ENCODE measurements at places on chromosomes 5 and 9. TPM values are rescaled to one million over a fixed set of nuclear protein-coding genes. Genes with fewer than 3 reads are reported as not detected.

SOHLH1 gene
- not detected for total RNA-seq

SPOUT1 gene
- total RNA-seq = 66.9 TPM

BSPRY gene
- total RNA-seq = 17.9 TPM

ADAMTS2 gene
- 1.6 TPM for total RNA-seq

DOK3 gene
- 2.1 TPM for total RNA-seq

LMX1B gene
- total RNA-seq = 12.4 TPM

SLC30A5 gene
- total RNA-seq = 49.6 TPM

GFPT2 gene
- total RNA-seq = 22.6 TPM

DNA sequence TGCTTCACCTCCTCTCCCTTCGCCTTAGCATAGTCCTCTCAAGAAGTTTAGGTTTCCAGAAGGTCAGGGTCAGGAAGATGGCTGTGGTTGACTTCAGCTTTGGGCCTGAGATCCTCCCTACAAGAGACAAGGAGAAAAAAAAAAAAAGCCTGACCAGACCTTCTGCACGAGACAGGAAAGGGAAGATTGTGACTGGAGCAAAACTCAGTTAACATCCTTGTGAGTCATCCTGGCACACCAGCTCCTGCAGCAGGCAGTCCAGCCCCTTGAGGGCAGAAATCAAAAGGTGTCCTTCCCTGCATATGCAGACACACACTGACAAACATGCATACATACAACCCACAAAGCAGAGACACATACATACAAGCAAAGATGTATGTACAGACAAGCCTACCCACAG, 18.0 kb upstream of the ENHO start:
- no peak for DNase-seq

- no peak for DNase-seq
Measured at GRCh38 chr9:5646116-5646515, 17.2 kb downstream of the RIC1 start.

DNA sequence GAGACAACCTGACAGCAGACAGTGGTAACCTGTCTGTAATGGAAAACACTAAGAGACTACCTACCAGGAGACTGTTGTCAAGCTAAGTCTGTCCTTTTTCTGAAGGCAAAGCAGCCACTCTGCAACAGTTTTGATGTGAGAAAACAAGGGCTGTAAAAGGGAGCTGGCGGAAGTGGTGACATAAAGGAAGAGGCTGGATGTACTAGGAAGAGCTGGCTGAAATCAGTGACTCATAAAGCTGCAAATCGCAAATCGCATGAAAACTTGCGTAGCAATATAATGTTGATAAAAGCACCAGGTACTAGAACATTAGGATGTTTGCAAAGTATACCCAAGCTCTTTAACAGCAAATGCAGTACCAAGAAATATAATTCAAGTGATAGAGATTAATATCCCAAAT, 1.4 kb downstream of the NSUN2 start:
- DNase-seq = no peak

DNA sequence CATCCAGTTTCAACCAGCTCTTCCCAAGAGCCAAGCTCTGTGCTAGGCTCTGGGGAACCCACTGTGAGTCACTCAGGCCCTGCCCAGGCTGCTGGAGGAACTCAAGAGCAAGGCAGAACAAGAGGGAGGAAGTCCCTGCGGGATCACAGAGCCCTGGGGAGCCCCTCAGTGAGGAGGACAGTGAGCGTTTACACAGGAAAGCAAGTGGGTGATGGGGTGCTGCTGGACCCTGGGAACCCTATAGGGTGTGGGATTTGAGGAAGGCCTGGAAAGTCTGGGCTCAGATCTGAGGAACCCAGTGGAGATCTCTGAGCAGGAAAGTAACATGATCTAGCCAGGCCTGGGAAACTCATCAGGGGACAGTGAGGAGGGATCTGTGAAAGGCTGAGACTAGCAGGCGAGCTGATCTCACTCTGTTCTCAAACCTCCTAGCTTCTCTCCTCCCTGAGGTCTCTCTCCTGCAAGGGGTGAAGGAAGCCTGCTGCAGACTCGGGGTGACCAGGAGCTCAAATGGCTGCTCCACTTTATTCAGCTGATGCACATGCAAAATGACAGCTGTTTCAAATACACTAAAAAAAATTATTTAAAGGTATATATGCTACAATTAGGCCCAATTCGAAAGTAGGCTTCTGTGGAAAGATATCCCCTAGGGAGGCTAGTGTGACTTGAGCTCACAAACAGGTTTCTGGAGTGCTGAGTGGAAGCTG, 70.0 kb downstream of the SHB start:
- no peak for DNase-seq

GRCh38 chr9:128972956-128973355, 25.5 kb downstream of the NUP188 start:
- DNase-seq = no peak

DNA sequence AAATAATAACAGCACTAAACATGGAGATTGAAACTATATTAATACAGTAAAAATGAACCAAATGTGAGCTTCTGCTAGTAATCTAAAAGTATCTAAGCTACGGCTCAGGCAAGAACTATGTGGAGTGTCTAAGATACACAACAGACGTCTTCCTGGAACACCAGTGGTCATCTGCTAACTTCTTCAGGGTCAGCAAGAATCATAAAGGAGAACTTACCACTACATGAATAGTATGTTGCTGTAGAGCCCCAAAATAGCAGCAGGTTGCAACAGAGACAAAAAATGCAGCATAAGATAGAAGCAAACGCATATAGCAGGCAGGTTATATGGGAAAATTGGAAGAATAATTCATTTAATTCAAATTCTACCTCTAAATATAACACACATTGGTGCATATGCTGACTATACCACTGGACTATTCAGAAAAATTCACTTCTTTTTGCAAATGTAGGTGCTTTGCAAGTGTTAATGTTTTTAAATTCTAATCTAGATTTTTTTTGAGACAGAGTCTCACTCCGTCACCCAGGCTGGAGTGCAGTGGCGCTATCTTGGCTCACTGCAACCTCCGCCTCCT, 27.1 kb downstream of the DCTN4 start:
- DNase-seq = no peak

DNA sequence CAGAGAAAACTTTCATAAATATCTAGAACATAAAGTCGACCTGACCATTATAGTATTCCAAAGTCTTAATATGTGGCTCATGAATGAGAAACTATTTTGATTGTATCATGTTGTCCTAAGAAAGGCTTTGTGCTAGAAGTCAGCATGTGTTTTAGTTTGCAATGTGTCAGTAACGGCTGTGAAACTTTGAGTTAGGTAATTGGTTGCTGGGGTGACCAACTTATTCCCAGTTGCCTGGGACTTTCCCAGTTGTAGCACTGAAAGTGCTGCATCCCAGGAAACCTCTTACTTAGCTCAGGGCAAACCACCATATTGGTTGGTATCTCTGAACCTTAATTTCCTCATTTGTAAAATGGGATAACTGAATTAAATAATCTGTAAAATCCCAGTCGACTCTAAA, 114.6 kb upstream of the SLC12A2 start:
- no peak for DNase-seq

DNA sequence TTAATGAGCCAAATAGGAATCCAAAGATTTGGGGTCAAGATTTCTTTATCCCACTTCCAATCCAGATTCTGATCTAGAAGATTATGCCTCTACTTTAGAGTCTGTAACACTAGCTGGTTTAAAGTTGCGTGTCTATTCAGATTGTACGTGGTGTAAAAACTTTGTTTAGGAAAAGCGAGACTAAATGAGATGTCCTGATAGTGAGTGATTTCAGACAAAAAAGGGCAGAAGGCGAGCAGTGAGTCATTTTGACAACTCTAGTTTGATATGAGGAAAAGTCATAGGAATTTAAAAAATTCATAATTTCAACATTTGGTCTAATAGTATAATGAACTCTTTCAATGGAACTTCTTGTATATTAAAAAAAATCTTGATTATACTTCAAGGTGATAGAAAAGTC, 119.6 kb upstream of the KLF9 start:
- DNase-seq = no peak

DNA sequence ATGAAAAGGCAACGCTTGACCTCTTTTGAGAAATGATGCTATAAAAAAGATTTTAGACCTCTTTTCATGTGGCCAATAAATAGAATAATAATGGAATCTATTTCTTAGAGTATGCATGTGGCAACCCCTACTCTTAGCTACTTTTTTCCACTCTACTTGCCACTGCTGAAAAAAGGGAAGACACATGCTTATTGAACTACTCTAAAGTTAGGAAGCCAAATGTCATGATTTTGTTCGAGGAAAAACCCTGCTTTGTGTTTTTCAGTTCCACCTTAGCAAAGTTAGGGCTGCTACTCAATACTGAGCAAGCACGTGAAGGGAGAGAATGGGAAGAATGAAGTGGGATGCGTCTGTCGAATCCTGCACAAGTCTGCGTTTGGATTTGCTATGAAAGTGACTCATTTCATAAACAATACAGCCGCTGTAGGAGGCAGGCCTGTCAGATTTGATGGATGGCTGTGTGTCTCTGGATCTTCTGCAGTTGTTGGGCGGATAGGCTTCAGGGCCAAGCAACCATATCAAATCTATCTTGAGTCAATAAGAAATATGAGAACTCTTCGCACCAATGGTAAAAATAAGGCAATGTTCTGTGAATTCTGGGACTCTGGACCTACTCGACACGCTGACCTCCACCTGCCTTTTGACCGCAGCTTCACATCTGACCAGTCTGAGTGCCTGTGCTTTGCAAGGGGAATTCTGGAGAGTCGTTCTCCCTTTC, 333.6 kb downstream of the PIK3R1 start:
- no peak for DNase-seq
